LHCN-M2 (cell line): ENCODE measurements at places on chromosomes 1 and 21. TPM values are rescaled to one million over a fixed set of nuclear protein-coding genes. Genes with fewer than 3 reads are reported as not detected.

- peak; percentile 62 for DNase-seq
Measured at GRCh38 chr1:154730259-154730658, 122.3 kb upstream of the ADAR start.

- no peak for DNase-seq
Measured at GRCh38 chr21:46517361-46517760, 58.7 kb downstream of the DIP2A start.

- DNase-seq = no peak
Measured at GRCh38 chr1:111192074-111192473, 8.4 kb downstream of the DENND2D start.

- no peak for DNase-seq
Measured at GRCh38 chr1:86421601-86422280, 2.2 kb upstream of the CLCA2 start.

DNA sequence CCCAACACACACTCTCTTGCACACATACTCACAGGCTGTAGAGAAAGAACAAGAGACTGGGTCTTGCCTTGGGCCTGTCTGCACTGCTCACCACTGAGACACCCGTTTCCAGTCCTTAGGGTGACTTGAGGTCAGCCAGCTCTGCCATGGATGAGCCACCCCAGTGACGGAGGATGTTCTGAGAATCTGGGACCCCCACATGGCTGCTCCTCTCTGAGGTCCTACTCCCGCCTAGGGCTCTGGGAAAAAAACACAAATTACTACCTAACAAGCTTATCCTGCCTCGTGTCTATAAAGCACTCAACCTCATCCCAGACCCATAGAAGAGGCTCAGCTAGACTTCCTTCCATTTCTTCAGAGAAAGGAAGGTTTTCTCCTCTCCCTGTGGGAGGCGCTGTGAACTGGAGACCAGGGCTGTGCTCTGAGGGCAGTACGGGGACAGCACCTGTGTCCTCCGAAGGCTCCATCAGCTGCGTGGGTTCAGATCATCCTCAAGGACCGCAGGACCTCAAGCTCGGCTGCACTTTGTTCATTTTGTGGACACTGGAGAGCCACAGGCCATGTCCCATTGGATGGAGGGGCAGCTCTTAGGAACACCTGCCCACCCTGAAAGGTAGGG lies 4.3 kb upstream of the CLEC20A start:
- no peak for DNase-seq

GRCh38 chr1:230816018-230816417 lies 52.3 kb downstream of the C1orf198 start:
- DNase-seq = no peak

The SLC30A2 gene
- total RNA-seq = not detected in 2 replicates

The LIX1L gene
- 35.0 and 37.4 TPM in 2 replicates for total RNA-seq

The TBX19 gene
- total RNA-seq = 0.34 and 1.0 TPM in 2 replicates

The SIK1 gene
- 12.1 and 20.3 TPM in 2 replicates for total RNA-seq

The OLIG2 gene
- total RNA-seq = not detected in 2 replicates

The RIIAD1 gene
- not detected in 2 replicates for total RNA-seq

The DLGAP3 gene
- 0.06 TPM in 1 of 2 replicates, not detected in the other for total RNA-seq
